ENCODE measurements at places on chromosomes 1 and 21.

- DNase-seq: peak; percentile 54
- no peaks in the 10 kb centered on the region for H3K36me3 ChIP-seq
- H3K4me1 ChIP-seq: peaks cover 19% of the 10 kb centered on the region
- no peak overlapping the region for H3K27ac ChIP-seq
- H3K27me3 ChIP-seq: no peaks in the 10 kb centered on the region
- no peak overlapping the region for H3K4me3 ChIP-seq
Measured at GRCh38 chr1:5509664-5510452, 482.4 kb downstream of the NPHP4 start.

- no peaks in the 10 kb centered on the region for H3K36me3 ChIP-seq
- H3K4me1 ChIP-seq: peaks cover 49% of the 10 kb centered on the region
- no peaks in the 10 kb centered on the region for H3K27me3 ChIP-seq
- no peak overlapping the region for H3K4me3 ChIP-seq
Measured at GRCh38 chr1:8315573-8316475, 2.1 kb upstream of the SLC45A1 start.

- H3K27me3 ChIP-seq: no peaks in the 10 kb centered on the region
- no peak for DNase-seq
- H3K27ac ChIP-seq: no peak overlapping the region
- H3K4me3 ChIP-seq: no peak overlapping the region
- no peaks in the 10 kb centered on the region for H3K36me3 ChIP-seq
- H3K4me1 ChIP-seq: no peaks in the 10 kb centered on the region
Measured at GRCh38 chr1:222114536-222115156, 372.8 kb upstream of the DUSP10 start.

GRCh38 chr1:191641420-191642260, 516.6 kb upstream of the RGS18 start:
- H3K4me3 ChIP-seq: no peak overlapping the region
- H3K4me1 ChIP-seq: no peaks in the 10 kb centered on the region
- H3K27ac ChIP-seq: no peak overlapping the region

- peaks cover 28% of the 10 kb centered on the region for H3K4me1 ChIP-seq
- peaks cover 23% of the 10 kb centered on the region for H3K27me3 ChIP-seq
- no peak for DNase-seq
- no peak overlapping the region for H3K4me3 ChIP-seq
Measured at GRCh38 chr1:156624814-156625435, 5.7 kb downstream of the HAPLN2 start.
